ENCODE measurements at places on chromosomes 12 and 14.

DNA sequence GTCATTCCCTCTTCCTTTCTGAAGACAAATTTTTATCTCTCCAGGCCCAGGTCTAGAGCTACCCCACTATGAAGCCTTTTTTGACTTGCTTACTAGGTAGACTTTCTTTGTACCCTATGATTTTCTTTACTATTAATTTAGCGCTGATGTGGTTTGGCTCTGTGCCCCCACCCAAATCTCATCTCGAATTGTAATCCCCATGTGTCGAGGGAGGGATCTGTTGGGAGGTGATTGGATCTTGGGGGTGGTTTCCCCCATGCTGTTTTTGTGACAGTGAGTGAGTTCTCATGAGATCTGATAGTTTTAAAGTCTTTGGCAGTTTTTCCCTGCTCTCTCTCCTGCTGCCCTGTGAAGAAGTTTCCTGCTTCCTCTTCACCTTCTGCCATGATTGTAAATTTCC lies 118.1 kb downstream of the SLC38A1 start:
- DNase-seq, result no peak
- H3K27me3 ChIP-seq, result no peaks in the 10 kb centered on the region
- H3K27ac ChIP-seq, result no peak overlapping the region

DNA sequence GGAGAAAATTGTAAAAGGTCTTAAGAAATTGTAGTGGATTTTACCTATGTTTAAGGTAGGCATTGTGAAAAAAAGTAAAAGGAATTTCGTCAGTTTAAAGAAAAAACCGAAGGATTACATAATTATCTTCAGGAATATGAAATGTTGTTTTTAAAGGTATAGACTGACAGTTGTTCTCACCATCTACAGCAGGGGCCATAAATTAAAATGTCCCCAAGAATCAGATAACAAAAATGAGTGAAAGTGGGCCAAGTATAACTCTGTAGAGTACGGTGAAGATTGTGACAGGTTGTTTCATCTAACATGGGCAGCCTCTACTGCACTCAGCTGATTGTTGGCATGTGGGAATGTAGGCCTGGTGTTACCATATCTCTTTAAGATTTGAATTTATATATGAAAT lies 38.3 kb downstream of the YLPM1 start:
- peaks cover 42% of the 10 kb centered on the region for H3K36me3 ChIP-seq
- no peak overlapping the region for H3K27ac ChIP-seq
- H3K27me3 ChIP-seq, result no peaks in the 10 kb centered on the region
- H3K4me3 ChIP-seq, result no peak overlapping the region

GRCh38 chr12:117674313-117674712 lies 294.5 kb downstream of the KSR2 start:
- H3K27ac ChIP-seq, result no peak overlapping the region
- H3K4me1 ChIP-seq, result no peaks in the 10 kb centered on the region
- DNase-seq, result no peak
- H3K36me3 ChIP-seq, result no peaks in the 10 kb centered on the region
- no peaks in the 10 kb centered on the region for H3K27me3 ChIP-seq
- no peak overlapping the region for H3K4me3 ChIP-seq

DNA sequence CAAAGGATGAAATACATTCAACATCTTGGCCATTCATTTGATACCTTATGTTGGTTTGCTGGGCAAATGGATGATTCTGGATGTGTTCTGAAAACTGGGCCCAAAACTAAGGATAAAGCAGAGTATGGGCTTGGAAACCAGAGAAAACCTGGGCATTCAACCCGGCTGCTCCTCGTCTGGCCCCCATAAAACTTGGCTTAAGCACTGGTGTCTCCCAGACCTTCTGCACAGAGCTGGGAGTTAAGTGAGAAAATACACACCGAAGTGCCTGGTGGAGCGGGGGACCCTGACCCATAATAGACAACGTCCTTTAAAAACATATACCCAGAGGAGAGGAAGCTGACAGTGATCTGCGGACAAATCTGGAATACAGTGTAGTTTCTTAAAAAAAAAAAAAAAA lies 112.5 kb downstream of the FOXN3 start:
- peaks cover 12% of the 10 kb centered on the region for H3K36me3 ChIP-seq
- H3K27ac ChIP-seq, result peak overlapping the region; percentile 93
- DNase-seq, result no peak
- H3K4me3 ChIP-seq, result peak overlapping the region; percentile 34
- no peaks in the 10 kb centered on the region for H3K27me3 ChIP-seq

DNA sequence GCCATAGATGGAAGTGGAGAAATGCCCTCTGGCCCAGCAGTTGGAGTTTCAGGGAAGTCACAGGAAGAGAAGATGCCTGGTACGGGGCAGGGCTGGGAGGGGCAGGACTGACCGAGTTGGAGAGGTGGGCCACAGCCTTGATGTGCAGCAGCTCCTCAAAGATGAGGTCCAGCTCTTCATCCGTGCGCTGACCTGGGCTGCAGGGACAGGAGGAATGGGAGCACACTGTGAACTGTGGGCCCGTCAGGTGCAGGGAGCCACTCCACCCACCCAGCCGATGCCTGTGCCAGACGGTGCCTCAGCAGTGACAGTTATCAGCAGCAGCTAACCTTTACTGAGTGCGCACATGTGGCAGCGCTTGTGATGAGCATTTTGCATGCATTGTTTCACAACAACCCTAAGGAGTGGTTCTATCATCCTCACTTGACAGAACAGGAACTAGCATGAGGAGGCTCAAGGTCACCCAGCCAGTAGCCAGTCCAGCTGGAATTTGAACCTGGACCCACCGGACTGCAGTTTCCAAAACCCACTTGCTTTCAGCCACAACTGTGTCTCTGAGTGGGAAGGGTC lies 8.4 kb downstream of the RAPGEF3 start:
- H3K27ac ChIP-seq, result no peak overlapping the region
- peaks cover under 1% of the 10 kb centered on the region for H3K4me1 ChIP-seq
- no peaks in the 10 kb centered on the region for H3K36me3 ChIP-seq
- peaks cover 17% of the 10 kb centered on the region for H3K27me3 ChIP-seq
- no peak overlapping the region for H3K4me3 ChIP-seq

GRCh38 chr14:68756000-68756481 lies 36.8 kb downstream of the ZFP36L1 start:
- DNase-seq, result no peak
- no peaks in the 10 kb centered on the region for H3K36me3 ChIP-seq
- no peaks in the 10 kb centered on the region for H3K4me1 ChIP-seq
- H3K4me3 ChIP-seq, result no peak overlapping the region

GRCh38 chr14:52663850-52664249 lies 31.5 kb downstream of the ERO1A start:
- no peak overlapping the region for H3K27ac ChIP-seq
- no peaks in the 10 kb centered on the region for H3K36me3 ChIP-seq
- H3K27me3 ChIP-seq, result no peaks in the 10 kb centered on the region
- H3K4me3 ChIP-seq, result no peak overlapping the region

DNA sequence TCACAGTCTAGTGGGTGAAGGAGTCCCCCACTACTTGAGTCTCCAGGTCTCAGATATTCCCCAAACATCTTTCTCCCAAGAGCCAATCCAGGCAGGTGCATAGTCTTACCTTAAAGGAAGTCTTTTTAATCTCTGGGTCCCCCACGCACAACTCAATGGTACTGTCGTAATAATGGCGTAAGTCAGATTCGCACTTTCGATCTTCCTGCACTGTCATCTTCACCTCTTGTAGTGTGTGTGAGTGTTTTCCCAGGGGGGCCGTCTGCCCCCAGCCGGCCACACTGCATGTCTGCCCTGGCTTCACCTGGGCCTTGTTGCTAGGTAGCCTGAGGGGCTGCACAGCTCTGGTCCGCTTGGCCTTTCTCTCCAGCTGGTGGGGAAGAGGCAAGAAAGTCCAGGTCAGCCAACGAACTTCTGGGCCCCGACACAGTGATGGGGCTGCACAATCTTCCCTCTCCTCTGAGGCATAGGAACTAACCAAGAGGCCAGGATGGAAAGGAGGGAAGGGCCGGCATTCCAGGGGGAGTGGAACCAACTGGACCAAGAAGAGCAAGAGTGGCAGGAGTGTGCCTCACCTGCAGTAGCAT lies 2.1 kb downstream of the GZMB start:
- DNase-seq, result no peak
- H3K4me1 ChIP-seq, result peaks cover 21% of the 10 kb centered on the region
- H3K4me3 ChIP-seq, result no peak overlapping the region
- no peaks in the 10 kb centered on the region for H3K36me3 ChIP-seq
- no peak overlapping the region for H3K27ac ChIP-seq
- H3K27me3 ChIP-seq, result no peaks in the 10 kb centered on the region
